ENCODE measurements at places on chromosomes 3 and 15.

GRCh38 chr3:40451551-40451950, 5.6 kb upstream of the RPL14 start:
- DNase-seq: no peak

- no peak for DNase-seq
These were observed 59.3 kb downstream of the NR1D2 start for GRCh38 chr3:24004171-24004938.

DNA sequence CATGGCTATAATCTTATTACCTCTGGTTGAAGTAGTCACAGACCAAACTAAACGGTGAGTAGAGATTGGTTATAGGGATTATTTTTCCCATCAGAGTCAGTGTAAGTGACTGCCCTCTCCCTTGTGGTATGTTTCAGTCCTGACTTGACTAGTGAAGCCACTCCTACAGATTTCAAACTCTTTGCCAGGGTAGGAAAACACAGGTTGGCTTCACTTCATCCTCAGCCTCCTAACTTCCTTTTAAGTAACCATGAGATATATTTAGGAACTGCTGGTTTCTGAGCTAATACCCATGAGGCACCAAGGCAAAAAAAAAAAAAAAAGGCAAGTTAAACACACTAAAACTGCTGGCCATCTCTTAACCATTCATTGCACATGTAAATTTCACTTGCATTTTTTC, 349.2 kb upstream of the MCTP2 start:
- no peak for DNase-seq

DNA sequence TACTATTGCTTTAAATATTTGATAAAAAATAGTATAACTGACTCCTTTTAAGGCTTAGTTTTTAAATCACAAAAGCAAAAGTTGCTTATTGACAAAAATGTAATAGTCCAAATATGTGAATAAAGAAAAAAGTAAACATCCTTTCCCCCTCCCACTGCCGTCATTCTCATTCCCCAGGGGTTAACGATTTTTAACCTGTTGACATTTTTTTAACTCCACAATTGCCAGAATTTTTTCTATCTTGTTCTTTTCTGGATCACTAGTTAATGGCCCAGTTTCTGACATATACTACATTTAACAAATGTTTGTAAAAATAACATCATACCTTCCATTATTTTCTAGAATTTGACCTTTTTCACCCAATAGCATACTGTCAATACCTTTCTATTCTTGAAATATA, 60.6 kb upstream of the TCF12 start:
- no peak for DNase-seq

- no peak for DNase-seq
These were observed 908 bp upstream of the ADPGK start for GRCh38 chr15:72784456-72784876.

DNA sequence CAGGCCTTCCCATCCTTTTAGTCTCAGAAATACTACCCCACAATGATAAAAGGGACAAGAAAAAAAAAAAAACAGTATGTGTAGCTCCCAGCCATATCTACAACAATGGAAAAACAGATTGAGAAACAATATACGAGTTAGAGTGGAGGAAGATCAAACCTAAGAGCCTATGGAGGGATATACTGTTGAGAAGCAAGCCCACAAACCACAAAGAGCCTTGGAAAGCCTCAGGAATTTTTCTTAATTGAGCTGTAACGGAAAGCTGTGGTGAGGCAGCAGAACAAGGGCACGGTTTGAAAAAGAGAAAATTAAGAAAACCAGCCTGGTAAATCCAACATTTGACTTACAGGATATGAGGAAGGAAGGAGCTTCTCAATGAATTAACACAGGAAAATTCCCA, 21.4 kb downstream of the KPNA1 start:
- no peak for DNase-seq

GRCh38 chr3:186815435-186815834, 9.2 kb upstream of the RFC4 start:
- no peak for DNase-seq

GRCh38 chr3:12681089-12681942, 17.4 kb upstream of the RAF1 start:
- no peak for DNase-seq

- no peak for DNase-seq
These were observed 664 bp downstream of the PPCDC start for GRCh38 chr15:75023872-75024636.

- DNase-seq: no peak
These were observed 41.4 kb upstream of the THBS1 start for GRCh38 chr15:39539466-39539865.
